ENCODE measurements at places on chromosomes 7 and 10.

GRCh38 chr7:34603711-34604444, 54.1 kb upstream of the NPSR1 start:
- DNase-seq = no peak

DNA sequence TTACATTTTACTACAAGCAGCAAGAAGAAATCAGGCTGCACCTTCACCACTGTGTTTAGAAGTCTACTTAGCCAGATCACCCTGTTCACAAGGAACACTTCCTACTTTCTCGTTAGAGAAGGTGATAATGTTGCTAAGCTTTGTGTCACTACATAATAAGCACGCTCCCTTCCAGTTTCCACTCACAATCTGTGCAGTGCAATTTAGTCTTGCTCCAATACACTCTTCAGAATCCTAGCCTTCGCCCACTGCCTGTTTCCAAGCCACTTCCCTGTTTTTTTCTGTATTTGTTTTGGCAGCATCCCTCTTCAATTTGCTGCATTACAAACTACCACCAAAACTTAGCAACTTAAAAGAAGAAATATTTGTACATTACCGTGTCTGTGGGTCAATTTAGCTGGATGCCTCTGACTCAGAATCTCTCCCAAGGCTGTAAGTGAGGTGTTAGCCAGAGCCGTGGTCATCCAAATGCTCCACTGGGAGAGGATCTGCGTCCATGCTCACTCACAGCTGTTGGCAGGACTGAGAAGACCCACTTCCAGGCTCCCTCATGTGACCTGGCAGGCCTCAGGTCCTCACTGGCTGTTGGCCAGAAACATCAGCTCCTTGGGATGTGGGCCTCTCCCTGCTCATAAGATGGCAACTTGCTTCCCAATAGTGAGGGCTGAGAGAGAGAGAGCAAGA, 110.4 kb downstream of the PON1 start:
- DNase-seq = no peak

GRCh38 chr10:47031901-47032465, 120.8 kb downstream of the PTPN20 start:
- DNase-seq = no peak

- DNase-seq = no peak
Measured at GRCh38 chr7:84389242-84389641, 194.7 kb upstream of the SEMA3A start.

DNA sequence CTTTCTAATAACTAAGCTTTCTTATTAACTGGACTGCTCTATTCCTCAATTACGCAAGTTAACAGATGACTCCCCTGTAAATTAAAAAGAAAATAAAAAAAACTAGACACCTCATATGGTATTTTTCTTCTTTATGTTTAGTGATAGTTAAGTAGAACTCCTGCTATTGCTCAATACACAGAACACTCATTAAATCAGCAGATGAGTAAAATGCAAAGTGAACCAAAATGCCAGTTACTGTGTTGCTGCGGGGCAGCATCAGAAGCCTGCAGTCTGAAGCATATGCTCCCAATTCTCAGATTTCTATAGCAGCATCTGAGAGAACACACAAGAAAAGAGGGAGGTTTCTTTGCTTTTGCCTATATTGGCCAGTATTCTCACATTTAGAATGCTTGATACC, 28.4 kb downstream of the CDK6 start:
- no peak for DNase-seq

DNA sequence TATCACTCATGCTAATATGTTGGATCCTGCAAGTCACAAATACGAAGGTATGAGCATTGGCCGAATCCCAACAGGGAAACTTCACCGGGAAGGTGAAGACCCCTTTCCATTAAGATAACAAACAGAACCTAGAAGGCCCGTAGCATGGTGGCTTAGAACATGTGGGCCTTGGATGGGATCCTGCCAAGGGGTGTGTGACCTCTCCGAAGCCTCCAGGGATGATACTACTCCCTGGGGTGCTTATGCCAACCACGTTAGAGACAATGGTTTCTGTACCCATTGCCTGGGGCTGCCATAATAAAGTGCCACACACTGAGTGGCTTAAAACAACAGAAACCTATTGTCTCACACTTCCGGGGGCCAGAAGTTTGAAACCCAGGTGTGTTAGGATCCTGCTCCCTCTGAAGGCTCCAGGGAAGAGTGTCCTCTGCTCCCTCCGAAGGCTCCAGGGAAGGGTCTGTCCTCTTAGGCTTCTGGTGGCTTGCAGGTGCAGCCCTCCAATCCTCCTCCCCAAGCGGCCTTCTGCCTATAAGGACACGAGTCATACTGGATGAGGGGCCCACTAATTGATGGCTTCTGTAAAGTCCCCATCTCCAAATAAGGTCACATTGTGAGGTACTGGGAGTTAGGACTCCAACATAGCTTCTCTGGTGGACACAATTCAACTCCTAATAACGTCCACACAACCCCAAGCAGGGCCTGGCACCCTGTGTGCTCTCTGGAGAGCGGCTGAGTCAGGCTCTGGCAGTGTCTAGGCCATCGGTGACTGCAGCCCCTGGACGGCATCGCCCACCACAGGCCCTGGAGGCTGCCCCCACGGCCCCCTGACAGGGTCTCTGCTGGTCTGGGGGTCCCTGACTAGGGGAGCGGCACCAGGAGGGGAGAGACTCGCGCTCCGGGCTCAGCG, 992 bp upstream of the MGMT start:
- DNase-seq = no peak

- DNase-seq = no peak
Measured at GRCh38 chr7:31190906-31191305, 138.8 kb downstream of the ADCYAP1R1 start.

DNA sequence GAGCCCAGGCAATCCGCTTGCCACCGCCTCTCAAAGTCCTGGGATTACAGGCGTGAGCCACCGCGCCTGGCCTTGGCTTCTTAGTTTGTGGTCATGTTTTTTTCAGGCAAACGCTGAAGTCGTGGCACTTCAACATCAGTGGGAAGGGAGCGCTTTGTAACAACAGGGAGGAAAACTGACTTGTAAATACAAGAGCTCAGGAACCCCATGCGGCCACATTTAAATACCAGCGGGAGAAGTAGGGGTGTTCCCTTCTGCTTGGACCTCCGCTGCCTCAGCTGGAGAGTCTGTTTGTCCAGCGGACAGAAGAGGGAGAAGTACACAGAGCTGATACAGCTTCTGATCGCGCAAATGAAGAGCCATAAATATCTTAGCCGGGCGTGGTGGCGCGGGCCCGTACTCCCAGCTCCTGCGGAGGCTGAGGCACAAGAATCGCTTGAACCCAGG, 108.7 kb upstream of the KMT2C start:
- DNase-seq = no peak

GRCh38 chr10:80567292-80567691, 29.6 kb downstream of the SH2D4B start:
- no peak for DNase-seq

DNA sequence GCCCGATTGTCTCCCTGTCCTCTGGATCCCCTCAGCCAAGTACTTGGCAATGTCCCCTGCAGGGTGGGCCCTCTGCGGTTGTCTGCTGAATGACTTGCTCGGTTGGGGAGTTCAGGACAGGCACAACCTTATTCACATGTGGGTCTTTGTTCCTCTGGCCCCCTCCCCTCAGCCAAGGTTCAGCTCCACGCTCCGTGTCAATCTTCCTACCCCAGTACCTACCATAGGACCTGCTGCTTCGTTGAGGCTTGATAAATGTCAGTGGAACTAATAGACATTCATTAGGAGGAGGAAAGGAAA, 7.1 kb downstream of the CPA5 start:
- DNase-seq = no peak

DNA sequence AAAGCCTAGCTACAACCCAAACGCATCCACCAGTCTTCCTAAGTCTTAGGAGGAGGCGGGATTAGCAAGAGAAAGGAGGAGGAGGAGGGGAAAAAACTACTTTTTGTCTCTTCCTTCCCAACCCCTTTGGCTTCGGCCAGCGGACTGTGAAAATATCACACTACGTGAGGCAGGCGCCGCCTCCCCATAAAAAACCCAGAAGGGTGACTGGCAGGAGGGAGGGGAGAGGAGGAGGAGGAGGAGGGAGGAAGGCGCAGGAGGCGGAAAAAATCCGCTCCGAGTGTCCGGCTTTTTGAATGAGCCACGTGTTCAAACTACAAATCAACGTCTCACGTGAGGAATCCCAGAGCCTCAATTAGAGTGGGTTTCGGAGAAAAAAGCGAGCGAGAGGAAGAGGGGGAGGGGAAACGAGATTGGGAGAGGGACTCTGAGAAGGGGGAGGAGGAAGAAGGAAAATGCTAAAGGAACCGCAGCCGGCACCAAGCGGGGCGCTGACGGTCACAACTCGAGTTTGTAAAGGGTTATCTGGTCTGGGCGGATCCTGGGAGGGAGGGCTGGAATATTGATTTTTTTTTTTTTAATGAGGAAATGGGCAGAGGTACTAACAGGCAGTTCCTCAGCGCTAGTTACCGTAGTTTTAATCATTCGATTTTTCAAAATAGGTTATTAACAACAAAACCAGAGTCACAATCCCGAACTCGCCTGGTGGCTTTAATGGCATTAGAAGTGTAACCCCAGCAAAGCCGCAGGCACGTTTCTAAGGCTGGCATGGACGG, at the start of gene IGF2BP3:
Gene IGF2BP3, minus strand, starts transcription at position 162 of the 776 bp plus-strand sequence. CDS start 381 bp downstream, outside the sequence.
- no peak for DNase-seq

GRCh38 chr10:3213758-3214515, 41.4 kb upstream of the PITRM1 start:
- no peak for DNase-seq

- no peak for DNase-seq
Measured at GRCh38 chr10:101110856-101111523, 20.1 kb upstream of the TLX1 start.

DNA sequence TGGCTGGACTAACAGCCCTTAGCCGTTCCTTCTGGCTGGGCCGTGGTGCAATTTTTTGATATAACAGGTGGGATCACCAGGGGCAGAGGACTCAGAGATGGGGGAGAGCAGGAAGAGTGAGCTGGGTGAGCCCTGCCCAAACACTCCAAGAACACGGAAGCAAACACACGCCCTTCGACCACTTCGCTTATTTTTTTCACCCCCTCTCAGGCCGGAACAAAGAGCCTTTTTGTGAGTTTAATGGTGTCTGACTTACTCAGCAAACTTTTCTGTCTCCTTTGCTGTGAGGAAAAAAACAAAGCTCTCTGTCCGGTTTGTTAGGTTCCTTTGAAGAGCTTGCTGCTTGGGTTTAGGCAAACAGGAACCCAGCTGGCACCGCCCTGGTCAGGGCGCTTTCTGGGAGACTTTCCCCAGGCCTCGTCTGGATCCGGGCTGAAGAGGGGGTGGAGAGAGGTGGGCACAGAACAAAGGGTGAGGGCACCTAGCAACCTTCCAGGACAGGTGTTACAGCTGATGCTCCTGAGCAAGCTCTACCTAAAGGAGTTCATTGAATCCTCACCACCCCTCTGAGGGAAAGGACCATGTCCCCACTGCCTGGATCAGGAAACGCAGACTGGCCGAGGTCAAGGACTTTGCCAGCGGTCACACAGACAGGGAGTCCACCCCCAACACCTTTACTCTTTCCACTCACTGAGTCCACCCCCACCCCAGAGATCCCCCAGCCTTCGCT, 23.3 kb downstream of the CALML3 start:
- DNase-seq = no peak

- DNase-seq = no peak
Measured at GRCh38 chr7:37920849-37921805, 687 bp downstream of the EPDR1 start.

DNA sequence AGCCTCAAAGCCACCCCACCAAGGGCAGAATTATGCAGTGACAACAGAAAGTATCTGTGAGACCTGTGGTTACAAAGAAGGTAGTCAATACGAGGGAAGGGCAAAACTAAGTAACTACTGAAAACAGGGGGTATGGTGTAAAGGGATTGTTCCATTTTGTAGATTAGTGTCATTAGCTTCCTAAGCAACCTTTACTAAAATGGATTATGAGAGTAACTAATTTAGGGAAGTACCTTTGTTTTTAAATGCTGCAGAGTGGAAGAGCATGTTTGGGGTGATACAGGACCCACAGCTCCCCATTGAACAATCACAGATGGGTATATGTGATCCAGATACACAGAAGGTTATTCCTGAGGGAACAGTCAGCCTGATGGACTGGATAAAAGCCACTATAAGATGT, 51.3 kb upstream of the TAC1 start:
- DNase-seq = no peak

DNA sequence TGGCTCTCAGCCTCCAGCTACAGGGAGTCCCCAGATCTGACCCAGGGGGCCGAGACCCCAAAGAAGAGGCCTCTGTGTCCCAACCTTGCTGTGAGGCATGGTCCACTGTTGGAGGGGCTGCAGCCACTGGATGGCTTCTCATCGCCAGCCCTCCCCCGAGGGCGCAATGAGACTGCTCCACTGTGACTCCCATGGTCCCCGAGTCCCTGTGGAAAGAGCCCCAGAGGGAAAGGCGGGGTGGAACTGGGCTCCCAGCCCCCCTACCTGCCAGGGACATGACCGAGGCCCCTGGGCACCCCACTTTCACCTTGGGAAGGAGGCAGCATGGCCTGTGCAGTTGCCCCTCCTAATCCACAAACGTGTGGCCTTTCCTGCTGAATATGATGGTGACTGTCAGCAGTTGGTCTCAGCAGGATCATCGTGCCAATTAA, 33.5 kb upstream of the RET start:
- no peak for DNase-seq

GRCh38 chr7:131244259-131244852, 83.3 kb upstream of the MKLN1 start:
- no peak for DNase-seq

DNA sequence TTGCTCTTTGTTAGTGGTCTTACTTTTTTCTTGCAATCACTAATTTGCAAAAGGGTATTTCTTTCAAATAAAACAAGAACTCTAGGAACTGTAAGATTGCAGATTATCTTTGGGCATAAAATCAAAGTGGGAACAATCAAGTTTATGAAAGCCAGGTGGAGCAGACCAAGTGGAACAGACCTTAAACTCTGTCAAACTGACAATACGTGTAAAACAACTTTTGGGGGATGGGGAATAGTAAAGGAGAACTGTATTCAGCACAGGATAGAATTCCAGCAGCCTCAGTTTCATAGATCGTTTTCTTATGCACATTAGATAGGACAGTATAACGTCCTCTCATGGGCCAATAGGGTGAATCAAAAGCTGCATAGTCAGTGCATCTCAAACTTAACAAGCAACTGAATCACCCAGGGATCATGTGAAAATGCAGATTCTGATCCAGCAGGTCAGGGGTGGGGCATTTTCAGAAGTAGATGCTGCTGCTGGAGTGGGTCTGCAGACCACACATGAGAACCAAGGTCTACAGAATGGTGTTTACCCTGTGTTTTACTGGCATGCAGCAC, 120.7 kb downstream of the PIP4K2A start:
- no peak for DNase-seq

DNA sequence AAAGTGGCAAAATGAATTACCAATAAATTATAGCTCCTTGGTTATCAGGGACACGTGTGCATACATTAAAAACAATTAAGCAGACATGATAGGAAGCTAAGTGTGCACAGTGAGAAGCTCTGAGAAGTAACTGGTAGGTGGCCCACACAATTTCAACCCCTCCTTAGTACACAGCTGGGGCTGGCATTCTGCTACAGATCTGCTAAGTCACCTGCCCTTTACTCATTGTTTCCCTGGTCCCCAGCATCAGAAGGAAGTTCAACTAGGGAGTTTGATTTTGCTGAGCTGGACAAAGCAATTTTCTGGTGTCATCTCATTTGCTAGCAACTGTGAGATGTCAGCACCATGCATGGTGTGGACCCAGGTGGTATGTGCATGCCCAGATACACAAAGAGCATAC, 424.1 kb upstream of the NPVF start:
- DNase-seq = no peak

- no peak for DNase-seq
Measured at GRCh38 chr7:25863005-25863728, 288.8 kb upstream of the NFE2L3 start.

Data from stimulated activated CD8-positive, alpha-beta memory T cell treated with anti-CD3 and anti-CD28 coated beads, Interleukin-2, amount 100 ng/mL, for 1 hour (primary cell).